Left forelimb (tissue), 1 donor: ENCODE measurements at places on chromosomes 1 and 21.

GRCh38 chr1:24793447-24794129, 48.3 kb downstream of the CLIC4 start:
- no peak for DNase-seq

GRCh38 chr1:14663773-14664172, 65.3 kb downstream of the KAZN start:
- no peak for DNase-seq

DNA sequence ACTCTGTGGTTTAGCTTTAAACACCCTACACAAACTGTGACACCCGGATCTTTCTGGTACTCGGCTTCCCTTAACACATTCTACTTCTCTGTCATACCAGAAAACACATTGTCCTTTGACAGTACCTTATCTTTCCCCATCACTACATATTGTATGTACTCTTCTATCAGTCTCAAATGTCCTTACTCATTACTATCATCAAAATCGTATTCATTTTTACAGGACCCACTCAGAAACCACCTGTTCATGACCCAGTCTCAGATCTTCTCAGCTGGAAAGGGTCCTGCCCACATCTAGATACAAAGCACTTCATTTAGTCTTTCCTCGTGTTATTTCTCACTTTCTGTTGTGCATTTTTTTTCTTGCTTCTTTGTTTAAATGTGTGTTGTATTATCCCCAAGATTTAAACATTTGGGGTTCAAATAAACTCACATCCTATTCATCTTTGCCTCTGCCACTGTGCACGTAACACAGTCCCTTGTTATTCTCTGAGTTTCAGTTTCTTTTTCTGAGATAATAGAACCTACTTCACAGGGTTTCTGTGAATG, 27.7 kb downstream of the CD34 start:
- DNase-seq = no peak

DNA sequence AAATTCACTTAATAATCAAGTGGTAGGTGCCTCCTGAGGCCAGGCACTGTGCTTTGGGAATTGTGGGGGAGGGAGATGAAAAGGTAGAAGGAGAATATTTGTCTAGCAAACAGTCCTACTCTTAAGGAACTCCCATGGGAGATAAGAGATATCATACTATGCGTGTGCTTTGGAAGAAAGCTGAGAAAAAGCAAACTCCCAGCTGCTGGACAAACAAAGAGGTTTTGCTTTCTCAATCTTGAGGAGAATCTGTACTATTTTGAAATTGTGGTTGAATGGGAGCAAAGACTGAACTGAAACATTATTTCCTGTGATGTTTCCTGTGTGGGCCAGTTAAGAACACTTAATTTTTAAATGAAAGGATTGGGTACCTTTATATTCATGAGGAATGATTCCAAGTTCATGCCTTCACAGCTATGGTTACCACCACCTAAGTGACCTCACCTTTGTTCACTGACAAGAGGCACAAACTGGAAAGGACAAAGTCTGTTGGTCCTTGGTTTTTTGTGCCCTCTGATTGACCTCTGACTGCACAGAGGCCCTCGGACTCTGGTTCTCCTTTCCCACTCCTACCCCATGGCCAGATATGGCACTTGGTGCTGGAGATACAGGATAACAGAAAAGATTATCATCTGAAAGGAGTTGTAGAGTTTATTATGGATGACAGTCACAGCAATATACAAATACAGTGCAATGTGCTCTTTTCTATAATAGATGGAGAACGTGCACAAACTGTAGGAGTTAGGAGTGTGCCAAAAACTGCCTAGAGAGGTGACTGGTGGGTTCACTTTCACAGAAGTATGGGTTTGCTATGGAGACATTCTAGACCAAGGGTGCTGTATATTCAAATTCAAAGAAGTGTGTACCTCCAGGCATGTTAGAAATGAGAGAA, 1.6 kb downstream of the CD53 start:
- DNase-seq = no peak

DNA sequence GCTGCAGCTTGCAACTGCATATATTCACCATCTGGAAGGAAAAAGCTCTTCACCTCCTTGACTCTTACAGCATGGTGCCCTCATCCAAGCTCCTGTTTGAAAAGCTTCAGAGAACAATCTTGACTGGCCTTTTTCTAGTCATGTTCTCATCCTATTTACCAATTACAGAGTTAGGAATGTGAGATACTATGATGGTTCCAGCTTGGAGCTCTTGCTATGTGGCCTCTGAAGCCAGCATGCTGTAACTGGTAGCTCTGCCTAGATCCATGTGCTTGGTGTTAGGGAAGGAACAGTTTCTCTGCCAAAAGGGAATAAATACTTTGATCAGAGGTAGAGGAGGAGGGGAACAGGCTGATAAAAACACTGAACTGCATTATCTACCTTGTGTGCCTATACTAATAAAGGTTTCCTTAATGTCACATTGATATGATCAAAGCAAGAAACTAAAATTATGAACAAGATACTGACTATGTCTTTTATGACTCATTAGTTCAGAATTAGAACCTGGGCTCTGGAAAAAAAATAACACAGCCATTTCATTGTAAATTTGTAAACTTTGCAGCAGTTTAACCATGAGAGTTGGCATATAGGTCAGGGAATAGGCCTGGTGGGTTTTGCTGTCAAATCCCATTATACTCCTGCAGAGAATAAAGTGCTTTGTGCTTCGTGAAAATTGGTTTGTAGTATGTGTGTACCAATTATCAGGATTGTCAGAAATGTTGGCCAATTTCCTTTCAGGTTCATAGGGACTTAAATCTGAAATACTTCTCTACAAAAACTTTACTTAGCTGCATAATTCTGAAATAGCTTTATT, 92.7 kb downstream of the LEPR start:
- no peak for DNase-seq

DNA sequence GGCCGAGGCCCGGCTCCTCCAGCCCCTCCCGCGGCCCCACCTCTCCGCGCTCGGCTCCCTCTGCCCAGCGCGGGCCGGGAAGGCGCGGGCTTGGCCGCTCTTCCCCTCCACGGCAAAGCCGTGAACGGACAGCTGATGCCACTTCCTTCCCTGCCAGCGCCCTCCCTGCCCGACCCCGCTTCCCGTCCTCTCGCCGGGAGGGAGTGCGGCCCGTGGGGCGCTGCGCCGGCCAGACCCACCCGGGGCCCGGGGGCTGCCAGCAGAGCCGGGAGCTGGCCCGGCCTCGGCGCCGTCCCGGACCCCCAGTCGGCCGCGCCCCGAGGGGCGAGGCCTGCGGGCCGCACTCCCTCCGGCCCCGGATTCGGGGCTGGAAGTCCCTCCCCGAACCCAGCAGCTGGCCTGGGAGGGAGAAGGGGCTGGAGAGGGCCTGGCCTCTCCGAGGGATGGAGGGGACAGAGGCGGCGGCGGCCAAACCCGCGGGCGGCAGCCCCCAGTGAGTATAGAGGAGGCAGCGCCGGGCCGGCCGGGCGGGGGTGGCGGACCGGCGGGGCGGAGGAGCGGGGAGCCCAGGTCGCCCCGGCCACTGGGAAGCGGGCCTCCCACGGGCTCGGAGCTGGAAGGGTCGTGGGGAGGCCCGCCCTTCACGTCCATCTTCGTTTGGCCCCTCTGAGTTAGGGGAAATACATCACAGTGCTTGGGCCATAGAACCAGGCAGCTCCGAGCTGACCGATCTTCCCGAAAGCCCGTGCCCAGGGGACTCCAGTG, at the start of gene KIAA1614:
Gene KIAA1614 (plus strand): TSS at position 97 of the 765 bp plus-strand sequence. CDS start 347 bp downstream, at position 444.
- peak; percentile 84 for DNase-seq

GRCh38 chr21:22993144-22993543, 1994.9 kb downstream of the NCAM2 start:
- no peak for DNase-seq

GRCh38 chr1:231628207-231628876, 1.8 kb downstream of the DISC1 start:
- no peak for DNase-seq

- DNase-seq = no peak
Measured at GRCh38 chr1:204660509-204660908, 25.0 kb downstream of the LRRN2 start.

DNA sequence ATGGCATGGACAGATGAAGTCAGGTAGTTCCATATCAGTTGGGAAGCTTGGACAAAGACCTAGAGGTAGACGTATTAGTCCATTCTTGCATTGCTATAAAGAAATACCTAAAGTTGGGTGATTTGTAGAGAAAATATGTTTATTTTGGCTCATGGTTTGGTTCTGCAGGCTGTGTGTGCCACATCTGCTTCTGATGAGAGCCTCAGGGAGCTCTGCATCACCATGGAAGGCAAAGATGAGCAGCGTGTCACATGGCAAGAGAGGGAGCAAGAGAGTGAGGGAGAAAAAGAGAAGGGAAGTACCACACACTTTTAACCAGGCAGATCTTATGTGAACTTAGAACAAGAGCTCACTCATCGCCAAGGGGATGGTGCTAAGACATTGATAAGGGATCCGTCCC, 9.0 kb downstream of the TSACC start:
- DNase-seq = peak; percentile 4

DNA sequence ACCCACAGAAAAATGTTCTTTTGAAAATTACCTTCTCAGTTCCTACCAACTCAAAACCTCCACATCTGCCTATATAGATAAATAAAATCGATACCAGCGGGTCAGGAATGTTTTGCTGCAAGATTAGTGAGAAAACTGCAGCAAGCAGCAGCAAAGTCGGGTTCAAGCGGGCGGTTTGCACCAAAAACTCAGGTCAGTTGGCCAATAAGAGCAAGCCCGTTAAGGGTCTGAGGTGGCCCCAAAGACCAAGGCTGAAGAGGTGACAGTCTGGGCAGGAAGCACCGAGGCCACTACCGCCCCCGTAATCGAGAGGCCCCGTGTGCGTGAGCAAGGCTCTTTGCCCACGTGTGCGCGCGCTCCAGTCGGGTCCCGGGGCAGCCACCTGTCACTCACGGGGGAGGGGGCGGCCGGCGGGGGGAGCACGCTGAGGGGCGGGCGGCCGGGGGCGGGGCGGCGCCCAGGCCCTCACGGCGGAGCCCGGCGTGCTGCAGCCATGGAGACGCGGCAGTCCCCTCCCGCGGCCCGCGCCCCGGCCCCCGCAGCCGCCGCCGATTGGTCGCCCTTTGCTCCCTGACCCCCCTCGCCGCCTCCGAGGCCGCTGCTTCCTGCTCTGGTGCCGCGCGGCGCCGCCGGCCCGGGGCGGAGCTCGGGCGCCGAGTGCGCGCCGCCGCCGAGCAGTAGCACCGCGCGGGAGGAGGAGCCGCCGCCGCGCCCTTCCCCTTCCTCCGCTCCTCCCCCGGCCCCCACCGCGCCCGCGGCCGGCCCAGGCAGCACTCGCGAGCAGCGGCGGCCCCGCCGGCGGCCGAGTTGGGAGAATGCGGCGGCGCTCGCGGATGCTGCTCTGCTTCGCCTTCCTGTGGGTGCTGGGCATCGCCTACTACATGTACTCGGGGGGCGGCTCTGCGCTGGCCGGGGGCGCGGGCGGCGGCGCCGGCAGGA, at the start of gene GALNT2:
Gene GALNT2 (plus strand): TSS at position 773 of the 939 bp plus-strand sequence. CDS start 43 bp downstream, at position 816.
- peak; percentile 91 for DNase-seq

DNA sequence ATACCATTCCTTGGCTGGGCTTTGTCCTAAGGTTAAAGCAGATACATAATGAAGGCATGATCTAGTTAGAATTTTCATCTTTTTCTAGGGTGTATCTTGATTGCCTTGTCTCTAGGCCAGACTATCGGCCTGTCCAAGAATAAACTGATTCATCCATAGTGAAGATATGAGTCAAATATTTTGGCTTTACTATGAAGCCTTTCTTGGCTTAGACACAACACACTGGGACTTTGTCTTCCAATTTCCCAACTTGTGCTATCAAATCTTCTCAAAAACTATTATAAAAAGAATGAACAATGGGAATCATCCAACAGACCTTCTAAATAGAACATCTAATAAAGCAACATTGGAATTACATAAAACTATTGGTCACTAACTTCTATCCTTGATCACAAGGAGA, 64.8 kb downstream of the WARS2 start:
- no peak for DNase-seq

GRCh38 chr1:114725230-114725629, 8.7 kb upstream of the NRAS start:
- no peak for DNase-seq
